ENCODE measurements at places on chromosomes 4 and X. TPM values are rescaled to one million over a fixed set of nuclear protein-coding genes. Genes with fewer than 3 reads are reported as not detected.

The TMEM156 gene
- 0.49 TPM for polyA plus RNA-seq

The HS3ST1 gene
- 0.52 TPM for polyA plus RNA-seq

The ATP2B3 gene
- 0.04 TPM for polyA plus RNA-seq

The PCDH18 gene
- 0.99 TPM for polyA plus RNA-seq

The RNF175 gene
- 0.12 TPM for polyA plus RNA-seq

The RAB40AL gene
- 0.68 TPM for polyA plus RNA-seq

The CYTL1 gene
- 0.35 TPM for polyA plus RNA-seq

The CCNB3 gene
- polyA plus RNA-seq = 2.0 TPM

The RGS12 gene
- polyA plus RNA-seq = 21.6 TPM

The GATA1 gene
- polyA plus RNA-seq = not detected

The CXorf58 gene
- polyA plus RNA-seq = 0.07 TPM

The SMIM14 gene
- polyA plus RNA-seq = 14.3 TPM

The ATG4A gene
- 10.2 TPM for polyA plus RNA-seq

The SHOX gene
- polyA plus RNA-seq = not detected

The GRIA3 gene
- 3.8 TPM for polyA plus RNA-seq
